ENCODE measurements at places on chromosomes 7 and 10.

DNA sequence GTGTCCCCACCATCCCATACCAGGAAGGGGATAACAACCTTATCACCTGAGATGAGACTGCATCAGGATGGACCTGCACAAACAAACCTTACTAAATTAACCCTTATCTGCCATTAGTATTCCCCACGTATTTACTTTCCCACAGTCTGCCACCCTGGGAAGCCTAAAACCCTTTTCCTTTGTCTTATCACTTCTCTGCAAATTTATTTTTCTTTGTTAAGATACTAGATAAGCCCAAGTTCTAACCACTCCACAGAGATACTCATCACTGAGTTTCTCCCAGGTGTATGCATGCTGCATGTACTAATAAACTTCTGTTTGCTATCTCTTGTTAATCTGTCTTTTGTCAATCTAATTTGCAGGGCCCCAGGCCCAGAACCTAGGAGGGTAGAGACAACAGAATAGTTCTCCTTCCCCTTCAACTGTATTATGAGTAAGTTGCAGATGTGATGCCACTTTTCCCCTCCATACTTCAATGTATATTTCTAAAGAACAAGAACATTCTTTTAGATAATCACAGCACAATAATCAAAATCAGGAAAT is 66.0 kb downstream of the ELMO1 start:
- DNase-seq, result no peak

DNA sequence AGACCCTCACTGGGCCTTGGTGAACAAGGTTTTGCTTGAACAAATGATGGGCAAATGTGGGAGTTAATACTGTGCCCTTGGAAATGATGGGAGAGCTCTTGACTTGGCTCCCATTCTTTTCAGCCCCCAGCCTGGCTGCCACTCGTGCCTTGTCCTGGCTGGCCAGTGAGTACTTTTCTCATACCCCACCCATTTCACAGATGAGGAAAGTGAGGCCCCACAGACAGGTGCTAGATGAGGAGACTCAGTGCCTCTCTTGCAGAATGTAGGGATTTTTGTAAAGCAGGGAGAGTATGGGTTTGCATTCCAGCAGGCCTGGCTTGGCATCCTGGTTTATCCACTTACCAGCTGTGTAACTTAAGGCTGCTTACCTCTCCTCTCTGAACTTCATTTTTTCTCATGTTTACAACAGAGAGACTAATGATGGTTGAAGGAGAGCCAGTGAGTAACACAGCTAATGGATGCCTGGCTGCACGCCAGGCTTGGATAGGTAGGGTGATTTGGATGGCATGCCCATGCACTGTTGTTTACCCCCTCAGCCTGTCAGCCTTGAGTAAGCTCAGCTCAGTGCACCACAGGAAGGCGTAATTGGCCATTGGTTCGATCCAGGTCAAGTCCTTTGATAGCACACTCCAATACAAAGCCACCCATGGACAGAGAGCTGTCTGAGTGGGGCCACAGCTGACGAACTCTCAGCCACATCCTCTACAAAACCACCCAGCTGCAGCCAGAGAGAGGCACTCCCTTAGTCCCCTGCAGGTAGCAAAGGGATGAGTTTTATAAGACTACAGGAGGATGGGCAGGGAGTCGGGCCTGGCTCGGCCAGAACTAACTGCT is 436.8 kb downstream of the RPS24 start:
- no peak for DNase-seq

DNA sequence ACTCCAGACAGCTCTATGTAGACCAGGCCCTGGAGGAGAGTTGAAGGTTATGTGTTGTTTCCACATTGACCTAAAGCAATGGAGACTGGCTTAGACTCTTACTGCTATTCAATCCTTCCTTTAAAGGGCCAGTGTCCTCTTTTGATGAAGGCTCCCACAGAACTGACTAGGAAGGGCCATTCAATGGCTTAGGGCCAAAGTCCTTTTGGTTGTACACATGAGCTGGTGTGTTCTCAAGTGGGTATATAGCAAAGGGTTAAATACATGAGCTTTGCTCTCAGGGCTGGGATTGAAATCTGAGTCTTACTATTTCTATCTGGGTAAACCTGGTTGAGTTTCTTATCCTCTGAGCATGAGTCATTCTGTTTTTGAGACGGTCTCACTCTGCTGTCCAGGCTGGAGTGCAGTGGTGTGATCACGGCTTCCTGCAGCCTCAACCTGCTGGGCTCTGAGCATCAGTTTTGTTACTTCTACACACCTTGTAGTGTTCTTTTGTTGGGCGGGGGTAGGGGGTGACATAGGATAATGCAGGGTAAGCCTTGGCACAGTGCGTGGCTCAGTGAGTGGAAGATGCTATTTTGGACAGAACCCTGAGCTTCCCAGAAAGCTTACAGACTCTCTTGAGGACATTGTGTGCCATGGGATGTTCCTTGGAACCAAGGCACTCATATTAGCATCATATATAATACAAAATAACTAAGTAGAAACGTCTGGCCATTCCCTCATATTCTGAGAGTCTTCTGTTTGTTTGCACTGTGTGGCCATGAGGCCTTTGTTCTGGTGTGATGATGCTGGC is 90.1 kb downstream of the ABCC2 start:
- DNase-seq, result no peak

GRCh38 chr10:71269301-71270288 is 49.5 kb upstream of the SLC29A3 start:
- DNase-seq, result no peak

DNA sequence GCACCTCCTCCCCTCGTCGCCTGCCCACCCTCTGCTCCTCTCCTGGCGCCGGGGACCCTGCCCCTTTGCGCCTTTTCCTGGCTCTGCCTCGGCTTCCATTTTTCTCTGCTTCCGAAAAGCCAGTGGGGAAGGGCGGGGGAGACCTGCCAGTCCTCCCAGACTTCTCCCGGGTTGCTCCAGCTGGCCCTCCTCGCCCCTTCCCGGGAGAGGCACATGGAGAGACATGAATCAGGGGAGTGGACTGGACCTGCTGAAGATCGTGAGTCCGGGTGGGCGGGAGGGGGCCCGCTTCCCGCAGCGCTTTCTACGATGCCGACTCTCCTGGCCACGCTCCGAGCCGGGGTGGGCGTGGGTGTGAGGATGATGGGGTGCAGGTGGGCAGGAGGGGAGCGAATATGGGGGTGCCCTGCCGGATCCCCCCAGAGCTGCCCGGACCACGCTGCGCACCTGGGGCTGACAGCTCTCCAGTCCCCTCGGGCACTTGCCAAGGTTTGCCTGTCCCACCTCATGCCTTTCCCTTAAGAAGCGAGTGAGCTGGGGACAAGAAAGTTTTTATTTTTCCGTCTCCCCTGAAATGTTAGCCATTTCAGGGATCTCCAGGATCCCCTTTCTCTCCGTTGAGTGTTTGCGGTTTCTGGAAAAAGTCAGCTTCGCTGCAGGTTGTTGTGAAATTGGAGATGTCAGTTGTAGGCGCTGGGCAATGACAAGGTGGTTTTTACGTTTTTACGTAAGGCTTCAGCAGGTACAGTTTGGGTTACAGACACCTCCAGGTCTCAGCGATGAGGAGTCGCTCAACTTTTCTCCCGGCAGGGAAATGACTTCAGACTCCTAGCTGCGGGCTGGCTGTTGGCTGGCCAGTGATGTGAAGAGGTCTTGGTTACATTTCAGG is 977 bp downstream of the CACNB2 start:
- no peak for DNase-seq

DNA sequence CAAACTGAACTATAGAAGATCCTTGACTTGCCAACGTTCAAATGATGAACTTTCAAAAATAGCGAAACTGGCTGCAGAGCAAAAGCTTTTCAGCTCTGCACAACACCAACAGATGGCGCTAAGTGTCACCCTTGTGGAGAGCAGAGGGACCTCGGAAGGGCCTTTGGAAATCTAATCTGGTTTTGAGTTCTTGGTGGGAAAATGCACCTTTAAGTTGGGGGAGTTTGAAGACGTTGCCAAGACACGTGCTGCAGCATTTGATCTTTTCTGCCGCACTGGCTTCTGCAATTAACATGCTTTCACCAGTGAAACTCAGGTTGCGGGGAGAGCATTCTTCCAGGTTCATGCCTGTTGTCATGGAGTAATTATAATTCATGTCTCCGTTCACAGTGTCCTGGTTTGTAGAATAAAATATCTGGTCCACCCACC is 26.3 kb upstream of the WDR11 start:
- no peak for DNase-seq

- DNase-seq, result no peak
Measured at GRCh38 chr7:25091779-25092178, 33.3 kb downstream of the CYCS start.

- DNase-seq, result no peak
Measured at GRCh38 chr7:7176406-7177043, 5.8 kb upstream of the C1GALT1 start.

DNA sequence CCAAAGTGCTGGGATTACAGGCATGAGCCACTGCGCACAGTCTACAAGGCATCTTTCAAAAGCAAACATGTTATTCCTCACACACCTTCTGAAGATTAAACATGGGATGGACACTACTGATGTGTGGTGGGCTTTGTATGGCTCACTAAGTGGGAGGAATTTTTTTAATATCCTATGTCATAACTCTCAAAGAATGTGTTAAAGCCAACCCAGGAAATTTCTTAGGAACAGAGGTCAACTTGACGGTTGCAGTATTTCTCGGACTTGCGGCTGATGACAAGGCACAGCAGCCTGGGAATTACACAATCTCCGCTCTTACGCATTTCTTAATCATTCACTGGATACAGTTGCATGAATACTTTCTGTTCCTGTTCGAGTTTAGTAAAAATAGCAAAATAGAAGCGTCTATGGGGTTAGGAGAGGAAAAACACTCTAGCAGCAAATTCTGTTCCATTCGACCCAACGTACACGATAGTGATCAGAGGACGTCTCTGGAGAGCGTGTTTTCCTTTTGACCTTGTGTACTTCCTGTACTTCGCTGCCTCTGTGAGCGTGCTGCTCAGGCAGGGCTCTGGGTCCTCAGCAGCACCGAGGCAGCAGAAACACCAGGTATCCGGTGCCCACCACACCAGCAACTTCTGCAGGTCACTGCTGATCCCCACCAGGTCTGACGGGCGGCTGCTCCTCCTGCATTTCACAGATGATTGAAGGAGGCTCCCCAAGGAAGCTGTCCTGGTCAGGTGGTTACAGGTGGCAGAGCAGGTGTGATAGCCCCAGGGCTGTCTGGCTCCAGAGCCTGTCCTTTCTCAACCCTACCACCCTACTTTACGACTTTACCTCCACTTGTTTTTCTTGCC is 26.4 kb upstream of the SRGN start:
- DNase-seq, result no peak

GRCh38 chr7:154910125-154910524 is 92.8 kb downstream of the PAXIP1 start:
- no peak for DNase-seq

GRCh38 chr7:19020711-19021110 is 96.7 kb downstream of the TWIST1 start:
- no peak for DNase-seq

- no peak for DNase-seq
Measured at GRCh38 chr10:31393844-31394243, 74.8 kb downstream of the ZEB1 start.

GRCh38 chr7:36742911-36743775 is 18.8 kb upstream of the AOAH start:
- DNase-seq, result no peak

DNA sequence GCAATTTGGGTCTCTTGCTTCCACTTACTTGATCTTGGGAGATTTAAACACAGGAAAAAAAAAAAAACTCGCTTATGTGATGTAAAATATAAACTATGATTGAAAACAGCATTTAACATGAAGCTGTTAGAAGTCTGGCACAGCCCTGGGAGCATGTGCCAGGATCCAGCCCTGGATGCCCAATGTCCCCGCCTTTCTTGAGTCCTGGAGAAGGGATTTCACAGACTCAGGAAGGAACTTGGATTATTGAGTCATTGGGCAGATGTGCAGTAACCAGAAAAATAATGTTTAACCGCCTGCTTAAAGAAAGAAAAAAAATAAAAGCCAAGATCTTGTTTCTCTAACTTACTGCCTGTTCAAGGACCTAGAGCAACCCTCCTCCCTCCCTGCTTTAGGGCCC is 3.7 kb upstream of the JCAD start:
- DNase-seq, result no peak

DNA sequence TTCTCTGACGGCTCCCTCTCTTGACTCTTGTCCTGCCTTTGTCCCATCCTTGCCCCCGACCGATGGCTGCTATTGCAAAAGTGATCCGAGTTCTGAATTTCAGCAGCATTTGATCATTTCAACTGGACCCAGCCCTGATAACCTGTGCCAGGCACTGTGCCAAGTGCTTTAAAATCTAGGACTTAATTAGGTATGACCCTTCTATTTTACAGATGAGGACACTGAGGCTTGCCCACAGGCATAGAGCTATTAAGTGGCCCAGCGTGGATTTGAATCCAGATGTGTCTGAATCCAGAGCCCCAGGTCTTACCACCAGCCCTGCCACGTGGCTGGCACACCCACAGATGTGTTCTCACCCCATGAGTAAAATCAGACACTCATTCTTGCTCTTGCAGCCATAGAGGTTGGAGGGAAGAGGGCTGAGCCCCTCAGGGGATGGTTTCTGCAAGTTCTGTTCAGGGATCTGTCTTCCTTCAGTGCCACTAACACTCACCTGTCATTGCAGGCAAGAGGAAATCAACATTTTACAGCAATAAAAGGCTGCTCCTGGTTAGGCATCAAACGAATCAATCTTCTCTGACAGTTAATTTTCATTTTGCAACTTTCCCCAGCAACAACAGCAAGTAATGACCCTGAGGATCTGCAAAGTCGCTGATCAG is 101.2 kb downstream of the GRID1 start:
- DNase-seq, result no peak

DNA sequence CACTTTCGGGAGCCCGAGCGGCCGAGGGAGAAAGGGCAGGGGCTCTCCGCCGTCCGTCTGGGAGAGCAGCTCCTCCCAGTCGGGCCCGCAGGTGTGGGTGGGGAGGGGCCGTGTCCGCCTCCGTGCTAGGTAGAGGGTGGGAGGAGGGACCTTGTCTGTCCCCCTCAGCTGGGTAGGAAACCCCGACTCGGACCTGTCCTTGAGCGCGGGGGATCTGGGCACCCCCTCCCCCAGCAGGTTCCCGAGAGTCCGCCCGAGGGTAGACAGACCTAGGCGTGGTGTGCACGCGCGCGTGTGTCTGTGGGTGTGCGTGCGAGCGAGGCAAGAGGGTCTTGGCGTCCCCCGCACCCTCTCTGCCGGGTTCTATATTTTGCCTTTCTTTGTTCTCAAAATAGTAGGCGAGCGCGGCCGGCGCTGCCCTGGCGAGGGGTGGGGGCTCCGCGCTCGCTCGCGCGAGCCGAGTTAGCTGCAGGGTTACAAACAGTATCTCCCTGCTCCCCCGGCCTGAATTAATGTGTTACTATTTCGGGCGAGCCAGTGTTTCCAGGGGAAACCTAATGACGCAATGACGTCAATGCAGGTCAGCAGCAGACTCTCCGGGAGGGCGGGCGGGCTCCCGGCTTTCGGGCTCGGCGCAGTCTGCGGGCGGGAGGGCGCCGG is 73.9 kb upstream of the LEP start:
- no peak for DNase-seq

DNA sequence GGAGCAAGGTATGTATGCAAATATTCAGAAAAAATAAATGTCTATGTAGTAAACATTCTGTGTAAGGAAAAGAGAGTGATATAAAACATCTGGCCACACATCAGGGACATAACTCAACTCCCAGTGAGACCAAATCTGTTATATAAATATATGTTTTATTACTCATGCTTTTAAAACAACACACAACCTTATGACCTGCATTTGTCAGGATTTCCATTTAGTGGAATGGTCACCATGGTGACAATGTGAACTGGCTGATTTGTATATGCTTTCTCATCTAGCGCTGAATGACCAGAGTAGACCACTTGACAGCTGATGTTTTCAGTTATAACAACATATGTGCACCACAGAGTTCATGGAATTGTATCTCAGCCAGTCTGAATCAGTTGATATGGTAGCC is 551.7 kb downstream of the HTR7 start:
- DNase-seq, result no peak

- no peak for DNase-seq
Measured at GRCh38 chr10:71274901-71275796, 43.9 kb upstream of the SLC29A3 start.

Measured in T follicular helper cell (primary cell).